ENCODE measurements at places on chromosomes 6 and 20.
A peak's percentile ranks its signal among the peaks of the same experiment; 100 is the strongest.

- DNase-seq = no peak
These were observed 607 bp downstream of the LYRM2 start for GRCh38 chr6:89637960-89638319.

- no peak for DNase-seq
These were observed 60.8 kb downstream of the WDR27 start for GRCh38 chr6:169640983-169641382.

DNA sequence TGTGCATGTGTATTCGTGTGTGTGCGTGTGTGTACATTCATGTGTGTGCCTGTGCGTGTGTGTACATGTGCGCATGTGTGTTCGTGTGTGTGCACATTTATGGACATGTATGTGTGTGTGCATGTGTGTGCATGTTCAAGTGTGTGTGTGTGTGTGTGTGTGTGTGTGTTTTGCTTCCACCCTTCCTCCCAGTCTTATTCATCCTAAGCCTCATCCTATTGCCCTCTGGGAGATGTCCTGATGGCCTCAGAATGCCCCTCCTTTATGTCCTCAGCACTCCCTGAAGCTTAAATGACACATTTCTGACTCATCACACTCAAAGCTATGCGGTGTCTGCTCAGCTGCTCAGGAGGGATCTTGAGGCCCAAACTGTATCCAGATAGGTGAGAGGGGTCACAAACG is 76.6 kb upstream of the CCDC167 start:
- DNase-seq = no peak

- no peak for DNase-seq
These were observed 2.1 kb upstream of the THEMIS start for GRCh38 chr6:127902933-127903332.

DNA sequence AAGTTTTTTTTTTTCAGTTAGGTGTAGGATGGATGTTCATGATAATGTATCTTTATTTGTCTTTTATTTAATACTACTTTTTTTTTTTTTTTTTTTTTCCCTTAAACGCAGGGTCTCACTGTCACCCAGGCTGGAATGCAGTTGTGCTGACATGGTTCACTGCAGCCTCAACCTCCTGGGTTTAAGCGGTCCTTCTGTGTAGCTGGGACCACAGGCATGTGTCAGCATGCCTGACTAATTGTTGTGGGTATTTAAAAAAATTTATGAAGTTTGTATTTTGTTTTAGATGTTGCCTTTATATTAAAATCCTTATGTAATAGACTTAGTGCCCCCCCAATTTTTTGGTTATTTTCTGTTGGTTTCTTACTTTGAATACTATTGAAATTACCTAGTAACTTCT is 42.6 kb downstream of the NCOA3 start:
- DNase-seq = no peak

- DNase-seq = peak; percentile 69
These were observed 91.4 kb upstream of the RNF217 start for GRCh38 chr6:124870611-124871459.

DNA sequence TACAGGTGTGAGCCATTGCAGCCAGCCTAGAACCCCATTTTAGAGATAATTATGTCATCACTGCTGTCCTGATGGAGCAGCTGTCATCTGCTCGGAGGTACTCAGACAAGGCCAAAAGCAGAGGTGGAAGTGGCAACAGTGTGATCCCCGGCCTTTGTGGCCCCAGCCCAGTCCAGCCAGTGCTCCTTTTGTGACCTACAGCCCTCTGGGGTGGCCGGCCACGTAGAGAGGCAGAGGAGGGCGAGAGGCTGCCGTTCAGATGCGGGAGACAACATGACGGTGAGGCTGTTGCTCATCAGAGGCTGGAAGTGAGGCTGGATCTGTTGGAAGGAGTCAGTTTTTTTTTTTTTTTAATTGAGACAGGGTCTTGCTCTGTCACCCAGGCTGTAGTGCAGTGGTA is 32.8 kb downstream of the EFCAB8 start:
- DNase-seq = no peak

- DNase-seq = no peak
These were observed 38.7 kb downstream of the STAU1 start for GRCh38 chr20:49149281-49150045.
